T-helper 2 cell treated with Interferon-gamma antibody and Interleukin-4, amounts not matched to agents 5 μg/mL and 100 μg/mL, for 36 hours (primary cell): ENCODE measurements at places on chromosomes 11 and 22.

- no peak for DNase-seq
Measured at GRCh38 chr11:73974604-73975478, 7.8 kb downstream of the UCP2 start.

- DNase-seq, result no peak
Measured at GRCh38 chr11:7571640-7572000, 57.8 kb downstream of the PPFIBP2 start.

DNA sequence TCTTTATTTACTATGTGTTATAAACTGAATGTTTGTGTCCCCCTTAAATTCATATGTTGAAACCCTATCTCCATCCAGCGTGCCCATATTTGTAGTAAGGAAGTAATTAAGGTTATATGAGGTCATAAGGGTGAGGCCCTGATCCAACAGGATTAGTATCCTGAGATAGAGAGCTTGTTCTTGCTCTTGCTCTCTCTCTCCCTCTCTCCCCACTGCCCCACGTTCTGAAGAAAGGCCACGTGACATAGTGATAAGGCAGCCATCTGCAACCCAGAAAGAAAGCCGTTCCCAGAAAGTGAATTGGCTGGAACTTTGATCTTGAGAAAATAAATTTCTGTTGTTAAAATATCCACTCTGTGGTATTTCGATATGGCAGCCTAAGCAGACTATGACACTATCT is 212.5 kb downstream of the SWAP70 start:
- no peak for DNase-seq

DNA sequence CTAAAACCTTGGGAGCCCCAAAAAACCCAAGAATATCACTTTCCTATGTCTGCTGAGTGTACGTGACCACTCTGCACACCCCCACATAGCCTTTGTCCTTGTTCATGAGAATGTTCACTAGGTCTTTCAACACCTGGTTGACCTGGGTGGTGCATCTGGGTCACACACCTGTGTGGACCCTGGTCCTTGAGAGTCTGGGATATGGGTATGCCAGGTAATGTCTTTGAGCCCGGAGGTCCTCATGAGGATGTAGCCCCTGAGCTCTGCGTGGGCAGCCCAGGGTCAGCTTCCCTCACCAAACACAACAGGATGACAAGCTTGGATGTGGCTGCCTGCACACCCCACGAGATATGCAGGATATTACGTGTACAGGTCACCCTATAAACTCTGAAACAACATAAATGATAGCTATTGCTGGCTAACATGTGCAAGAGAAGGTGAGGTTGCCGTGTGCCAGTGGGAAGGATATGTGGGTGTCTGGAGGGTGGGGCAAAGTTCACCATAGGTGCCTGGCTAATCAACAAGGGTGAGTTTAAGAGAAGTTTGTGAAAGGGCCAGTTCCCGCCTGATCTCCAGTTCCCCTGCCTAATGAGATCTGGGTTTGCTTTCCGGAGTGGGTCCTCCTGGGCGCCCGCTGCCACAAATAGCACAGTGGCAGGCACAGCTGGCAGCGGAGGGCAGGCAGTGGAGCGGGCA is 1.4 kb upstream of the PPARA start:
- no peak for DNase-seq

- DNase-seq, result peak; percentile 77
Measured at GRCh38 chr22:40401532-40401931, 31.1 kb downstream of the SGSM3 start.

GRCh38 chr11:67507864-67508485 is at the start of gene CDK2AP2:
CDK2AP2 (minus strand) TSS chr11:67508162; CDS start chr11:67508082, 80 bp downstream.
- DNase-seq, result peak; percentile 99

DNA sequence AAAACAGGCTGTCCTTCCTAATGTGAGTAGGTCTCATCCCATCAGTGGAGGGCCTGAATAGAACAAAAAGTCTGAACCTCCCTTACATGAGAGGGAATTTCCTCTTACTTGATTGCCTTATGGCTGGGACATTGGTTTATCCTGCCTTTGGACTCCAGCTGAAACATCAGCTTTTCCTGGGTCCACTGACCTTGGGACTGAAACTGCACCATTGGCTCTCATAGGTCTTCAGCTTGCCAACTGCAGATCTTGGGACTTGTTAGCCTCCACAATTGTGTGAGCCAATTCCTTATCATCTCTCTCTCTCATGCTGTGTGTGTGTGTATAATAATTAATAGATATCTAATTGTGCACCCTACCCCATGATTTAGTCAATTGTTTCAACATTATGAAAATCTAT is 375.3 kb upstream of the DDI1 start:
- DNase-seq, result no peak

DNA sequence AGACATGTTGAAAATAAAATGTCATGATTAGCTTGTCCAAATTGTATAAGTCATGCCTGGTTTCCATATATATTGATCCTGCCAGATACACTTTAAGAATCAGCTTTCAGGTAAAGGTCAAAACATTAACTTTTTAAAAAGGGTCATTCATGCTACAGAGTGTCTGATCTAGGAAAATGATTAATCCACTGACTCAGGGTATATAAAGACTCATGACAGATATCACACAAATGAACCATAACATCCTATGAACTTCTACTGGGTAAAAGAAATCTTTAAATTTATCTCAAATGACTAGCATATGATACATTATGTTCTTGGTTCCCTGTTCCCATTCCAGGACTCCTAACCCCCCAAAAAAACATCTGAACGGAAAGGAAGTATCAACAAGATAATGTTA is 11.7 kb downstream of the MRTFA start:
- DNase-seq, result no peak

DNA sequence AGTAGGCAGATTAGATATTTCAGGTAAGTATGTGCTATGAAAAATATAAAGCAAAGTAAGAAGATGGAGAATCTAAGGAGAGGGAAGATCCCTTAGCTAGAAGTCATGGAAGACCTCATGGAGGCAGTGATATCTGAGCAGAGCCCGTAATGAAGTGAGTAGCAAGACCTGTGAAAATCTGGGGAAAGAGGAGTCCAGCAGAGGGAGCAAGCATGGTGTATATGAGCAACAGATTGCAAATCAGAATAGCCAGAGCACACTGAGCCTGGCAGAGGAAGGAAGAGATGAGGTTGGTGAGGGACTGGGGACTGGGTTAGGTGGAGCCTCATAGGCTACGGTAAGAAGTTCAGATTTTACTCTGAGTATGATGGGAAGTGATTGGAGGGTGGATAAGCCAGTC is 9.4 kb downstream of the LHFPL7 start:
- DNase-seq, result no peak

DNA sequence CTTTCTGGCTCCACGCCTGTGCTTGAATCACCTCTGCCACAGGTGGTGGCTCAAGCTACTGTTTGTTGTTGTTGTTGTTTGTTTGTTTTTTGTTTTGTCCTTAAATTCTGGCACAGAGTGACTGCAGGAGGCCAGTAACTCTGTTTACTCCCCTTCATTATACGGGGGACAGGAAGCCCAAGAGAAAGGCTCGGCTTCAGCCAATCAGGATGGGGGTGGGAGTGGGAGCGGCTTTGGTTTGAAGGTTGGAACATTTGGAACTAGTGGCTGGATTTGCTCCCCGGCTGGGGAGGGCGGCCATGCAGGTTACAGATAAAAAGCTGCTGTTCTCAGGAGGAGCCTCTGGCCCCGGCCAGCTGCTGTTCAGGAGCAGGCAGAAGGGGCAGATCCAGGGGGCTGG is 19.7 kb upstream of the CABP2 start:
- DNase-seq, result no peak

DNA sequence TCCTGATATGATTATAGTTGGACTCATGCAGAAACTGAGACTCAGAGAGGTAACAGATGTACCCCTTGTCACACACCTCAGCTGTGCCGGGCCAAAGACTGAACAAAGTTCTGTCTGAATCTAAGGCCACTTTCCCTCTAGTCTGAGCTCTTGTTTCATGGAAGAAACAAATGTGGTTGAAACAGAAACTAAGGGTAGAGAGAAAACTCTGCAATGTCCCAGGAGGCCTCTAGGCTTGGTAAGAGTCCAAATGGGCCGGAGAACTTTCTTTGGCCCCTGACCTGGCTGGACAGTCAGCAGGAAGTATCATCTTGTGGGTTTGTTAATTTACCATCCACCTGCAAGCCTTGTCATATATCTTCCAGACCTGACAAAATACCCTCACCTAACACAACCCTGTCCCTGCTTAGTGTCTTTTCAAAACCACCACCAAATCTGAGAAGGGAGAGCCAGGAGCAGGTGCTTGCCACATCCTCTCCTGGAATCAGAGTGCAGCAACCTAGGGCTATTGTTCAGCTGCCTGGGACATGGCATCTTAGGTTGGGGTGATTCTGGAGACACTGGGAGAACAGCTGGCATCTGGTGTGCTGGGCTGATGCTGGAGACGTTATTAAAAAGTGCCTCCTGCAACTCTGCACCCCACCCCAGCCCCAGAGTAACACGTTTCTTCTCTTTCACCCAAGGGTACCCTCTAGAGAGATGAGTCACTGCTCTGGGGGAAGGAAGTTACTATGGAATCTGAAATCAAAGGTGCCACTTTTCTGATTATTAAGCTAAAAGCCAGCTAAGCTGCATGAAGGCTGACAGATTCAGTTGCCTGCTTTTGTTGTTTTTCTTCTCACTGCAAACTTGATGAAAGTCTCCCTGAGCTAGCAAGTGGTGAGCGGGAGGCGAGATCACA is 126.3 kb upstream of the TIMP3 start:
- DNase-seq, result no peak

GRCh38 chr11:2213384-2213842 is 41.8 kb upstream of the TH start:
- no peak for DNase-seq
